ENCODE measurements at places on chromosomes 12 and 14.
A peak's percentile ranks its signal among the peaks of the same experiment; 100 is the strongest.

- DNase-seq: no peak
Measured at GRCh38 chr14:23570806-23571483, 3.4 kb upstream of the AP1G2 start.

DNA sequence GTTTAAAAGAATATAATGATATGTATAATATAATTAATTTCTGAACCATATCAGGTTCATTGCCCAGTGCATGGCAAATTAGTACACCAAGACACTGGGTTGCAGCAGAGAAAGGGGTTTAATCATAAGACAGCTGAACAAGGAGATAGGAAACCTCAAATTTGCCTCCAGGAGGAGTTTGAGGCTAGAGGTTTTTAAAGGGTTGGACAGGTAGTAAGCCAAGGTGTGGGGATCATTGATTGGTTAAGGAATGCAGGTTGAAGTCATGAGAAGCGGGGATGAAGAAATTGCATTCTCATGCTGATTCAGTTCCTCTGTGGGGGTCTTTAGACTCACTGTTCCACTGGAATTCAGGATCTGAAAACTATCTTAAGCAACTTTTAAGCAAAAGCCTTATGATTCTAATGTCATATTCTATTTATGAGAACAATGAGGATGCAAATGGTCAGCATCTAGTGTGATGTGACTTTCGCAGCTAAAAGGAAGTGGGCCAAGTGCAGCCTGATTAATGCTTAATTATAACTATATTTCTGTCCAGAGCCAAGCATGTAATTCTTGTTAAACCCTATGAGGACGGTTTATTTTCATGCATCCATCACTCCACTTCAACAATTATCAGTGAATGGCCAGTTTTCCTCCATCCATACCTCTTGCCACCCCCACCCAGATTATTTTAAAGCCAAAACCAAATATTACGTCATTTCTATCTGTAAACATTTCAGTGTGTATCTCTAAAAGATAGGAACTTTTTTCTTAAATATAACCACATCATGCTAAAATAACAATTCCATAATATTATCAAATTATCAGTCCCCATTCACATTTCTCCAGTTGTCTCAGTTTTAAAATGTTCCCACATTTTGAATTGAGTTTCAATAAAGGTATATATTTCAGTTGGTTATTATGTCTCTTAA lies 14.9 kb downstream of the RNF212B start:
- DNase-seq: no peak

GRCh38 chr12:49339464-49339861 lies 2.5 kb upstream of the C1QL4 start:
- no peak for DNase-seq

DNA sequence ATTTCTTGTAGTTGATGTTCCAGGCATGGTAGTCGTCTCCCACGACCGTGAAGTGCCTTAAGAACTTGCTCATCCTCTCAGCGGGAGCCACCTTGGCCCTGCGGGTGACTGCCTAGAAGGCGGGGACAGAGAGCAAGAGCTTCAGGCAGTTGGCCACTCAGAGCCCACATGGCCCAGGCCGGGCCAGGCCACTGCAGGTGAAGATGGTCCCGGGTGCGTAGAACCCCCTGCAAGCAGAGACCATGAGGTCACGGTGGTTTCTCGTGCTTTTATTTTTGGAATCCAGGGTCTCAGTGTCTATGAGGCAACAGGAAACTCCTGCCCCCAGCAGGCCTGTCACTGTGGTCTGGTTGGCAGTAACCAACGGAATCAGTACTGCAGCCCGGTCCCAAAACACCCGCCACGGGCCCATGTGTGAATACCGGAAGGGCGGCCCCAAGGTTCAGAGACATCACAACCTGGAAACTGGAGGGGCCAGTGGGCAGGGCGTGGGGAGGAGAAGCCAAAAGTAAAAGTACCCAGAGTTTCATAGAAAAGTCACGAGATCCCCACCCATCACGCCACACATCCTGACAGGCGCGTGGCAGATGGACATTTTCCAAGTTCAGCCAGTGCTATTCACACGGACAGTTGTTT lies 27.5 kb downstream of the HVCN1 start:
- DNase-seq: no peak

DNA sequence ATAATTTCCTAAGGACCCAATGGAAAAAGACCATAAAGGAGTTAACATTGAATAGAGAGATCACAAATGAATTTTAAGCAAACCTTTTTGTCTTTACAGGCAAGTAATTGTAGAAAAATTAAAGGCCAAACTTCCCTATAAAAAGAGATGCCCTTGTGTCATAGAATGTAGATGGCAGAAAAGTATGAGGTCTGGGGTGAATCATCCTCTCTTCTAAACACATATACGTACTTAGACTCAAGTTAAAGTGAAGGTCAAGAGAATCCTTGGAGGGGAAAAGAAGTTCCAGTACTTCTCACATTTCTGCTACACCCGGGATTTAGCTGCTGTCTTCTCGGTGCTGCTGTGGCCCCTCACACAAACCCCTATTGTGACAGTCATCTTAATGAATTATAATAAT lies 116.2 kb upstream of the ARID2 start:
- no peak for DNase-seq

GRCh38 chr12:105741786-105742566 lies 396.8 kb downstream of the NUAK1 start:
- DNase-seq: no peak

DNA sequence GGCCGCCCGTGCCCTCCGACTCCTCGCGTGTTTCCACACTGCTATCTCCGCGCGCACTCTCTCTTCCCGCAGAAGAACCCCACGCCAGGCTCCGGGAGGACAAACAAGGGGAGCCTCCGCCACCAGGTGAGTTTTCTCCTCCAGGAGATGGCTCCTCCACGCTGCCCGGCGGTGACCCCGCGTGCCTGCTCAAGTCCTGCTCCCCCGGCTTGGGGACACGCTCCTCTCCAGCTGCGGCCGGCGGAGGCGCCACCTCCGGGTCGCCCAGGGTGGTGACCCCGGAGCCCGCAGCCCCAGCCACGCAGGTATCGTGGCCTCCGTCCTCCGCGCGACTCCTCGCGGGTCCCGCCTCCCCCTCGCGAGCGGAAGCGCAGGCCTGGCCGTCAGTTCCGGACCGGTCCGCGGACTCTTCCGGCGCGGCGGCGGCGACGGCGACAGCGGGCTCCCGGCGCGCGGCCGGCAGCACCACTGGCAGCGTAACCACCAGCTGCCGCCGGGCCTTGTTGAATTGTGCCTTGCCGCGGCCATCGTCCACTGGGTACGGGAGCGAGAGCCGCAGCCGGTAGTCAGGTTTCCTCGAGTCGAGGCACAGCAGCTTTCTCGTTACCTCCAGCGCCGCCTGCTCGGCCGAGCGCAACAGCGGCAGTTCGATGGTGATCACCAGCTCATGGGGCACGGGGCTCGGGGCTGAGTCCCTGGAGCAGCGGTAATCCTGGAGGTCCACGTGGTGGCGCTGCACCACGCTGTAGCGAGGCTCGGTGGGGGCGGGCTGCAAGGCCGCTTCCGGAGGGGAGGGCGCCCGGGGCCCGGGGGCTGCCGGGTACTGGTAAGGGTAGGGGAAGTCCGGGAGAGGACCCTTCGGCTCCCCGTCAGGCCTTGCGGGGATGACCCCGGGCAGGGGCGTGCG lies 1.2 kb downstream of the DNAAF2 start:
- peak; percentile 91 for DNase-seq
